Stimulated activated CD8-positive, alpha-beta memory T cell treated with anti-CD3 and anti-CD28 coated beads, Interleukin-7, amount 100 ng/mL, for 4 hours (primary cell): ENCODE measurements at places on chromosomes 5 and 9.

DNA sequence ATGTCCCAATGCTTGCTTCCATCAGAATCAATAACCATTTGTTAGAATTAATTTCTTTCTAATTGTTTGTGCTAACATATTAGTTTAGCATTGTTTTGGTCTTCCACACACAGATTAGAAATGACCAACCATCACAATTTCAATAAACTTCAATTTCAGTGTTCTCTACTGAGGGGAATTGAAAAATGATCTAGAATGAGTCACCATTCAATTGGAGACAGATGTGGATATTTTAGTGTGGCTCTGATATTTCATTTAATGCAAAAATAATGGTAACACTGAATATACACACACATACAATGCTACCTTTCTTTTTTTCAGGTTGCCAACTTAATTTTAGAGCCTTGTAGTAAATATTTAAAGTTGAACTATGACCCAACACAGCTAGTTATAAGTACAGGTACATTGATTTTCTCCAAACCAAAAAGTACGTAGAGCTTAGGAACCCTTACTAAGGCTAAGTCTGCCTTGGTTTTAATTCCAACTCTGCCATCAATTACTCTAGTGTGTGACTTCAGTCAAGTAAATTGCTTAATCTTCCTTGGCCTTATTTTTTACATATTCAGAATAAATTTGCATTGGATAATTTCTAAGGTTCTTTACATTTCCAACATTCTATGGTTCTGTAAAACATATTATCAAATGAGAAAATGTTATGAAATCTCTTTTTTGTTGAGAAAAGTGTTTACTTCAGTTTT lies 143.9 kb downstream of the DMRTA1 start:
- no peak for DNase-seq

DNA sequence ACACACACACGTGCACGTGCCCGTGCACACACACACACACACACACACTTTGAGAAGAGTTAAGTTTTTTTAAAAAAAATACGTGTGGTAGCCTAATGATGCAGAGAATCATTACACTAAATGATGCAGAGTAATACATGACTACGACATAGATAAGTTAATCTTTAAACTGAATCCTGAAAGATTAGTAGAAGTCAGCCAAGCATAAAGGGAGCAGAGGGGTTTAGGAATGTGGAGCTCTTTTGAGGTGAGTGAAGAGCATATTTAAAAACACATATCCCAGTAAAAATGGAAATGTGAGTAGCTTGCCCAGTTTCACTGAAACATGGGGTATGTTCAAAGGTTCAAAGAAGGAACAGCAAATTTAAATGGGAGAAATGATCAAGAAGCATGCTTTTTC lies 61.3 kb upstream of the TYRP1 start:
- no peak for DNase-seq

DNA sequence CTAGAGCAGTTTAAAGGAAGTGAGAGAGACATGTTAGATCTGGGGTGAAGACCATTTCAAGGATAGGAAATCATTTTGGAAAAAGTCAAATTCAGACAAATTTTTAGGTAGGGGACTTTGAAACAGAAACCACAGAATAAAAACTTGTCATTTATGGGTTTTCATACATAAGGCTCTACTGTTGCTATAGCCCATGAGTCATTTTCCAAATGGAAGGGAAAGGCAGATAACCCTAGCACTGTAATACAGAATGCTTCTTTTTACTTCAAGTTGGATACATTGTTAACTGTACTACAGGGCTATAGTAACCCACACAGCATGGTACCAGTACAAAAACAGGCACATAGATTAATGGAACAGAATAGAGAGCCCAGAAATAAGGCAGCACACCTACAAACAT lies 455.4 kb downstream of the EBF1 start:
- DNase-seq = no peak

- no peak for DNase-seq
Measured at GRCh38 chr9:124834591-124834990, 18.7 kb upstream of the WDR38 start.

GRCh38 chr5:79754865-79755555 lies 65.4 kb downstream of the CMYA5 start:
- no peak for DNase-seq

DNA sequence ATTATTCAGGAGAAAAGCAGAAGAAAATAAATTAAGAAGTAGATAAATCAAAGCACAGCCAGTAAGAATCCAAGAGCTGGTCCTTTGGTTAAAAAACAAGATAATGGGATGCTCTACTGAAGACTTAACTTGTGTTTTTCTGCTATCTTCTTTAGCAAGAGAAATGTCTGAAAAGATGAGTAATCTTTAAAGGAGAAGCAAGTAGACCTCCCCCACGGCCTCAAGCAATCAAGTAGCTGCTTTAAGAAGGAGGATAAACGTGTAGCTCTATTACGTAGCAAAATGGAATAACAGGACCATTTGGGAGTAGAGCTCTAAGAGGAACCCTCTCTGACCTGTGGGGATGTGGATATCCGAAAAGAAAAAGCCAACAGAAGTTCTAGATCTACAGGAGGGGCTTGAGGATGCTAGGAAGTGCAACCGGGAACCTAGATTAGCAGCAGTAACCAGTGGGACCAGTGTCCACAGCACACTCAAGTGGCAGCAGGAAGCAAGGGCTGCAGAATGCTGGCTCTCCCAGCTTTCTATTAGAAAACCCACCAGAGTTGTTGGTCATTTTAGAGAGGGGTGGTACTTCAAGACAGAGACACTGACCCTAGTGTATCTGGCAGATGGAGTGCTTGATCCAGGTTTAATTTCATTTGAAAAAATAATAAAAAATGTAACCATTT lies 185.4 kb downstream of the GABBR2 start:
- DNase-seq = no peak

DNA sequence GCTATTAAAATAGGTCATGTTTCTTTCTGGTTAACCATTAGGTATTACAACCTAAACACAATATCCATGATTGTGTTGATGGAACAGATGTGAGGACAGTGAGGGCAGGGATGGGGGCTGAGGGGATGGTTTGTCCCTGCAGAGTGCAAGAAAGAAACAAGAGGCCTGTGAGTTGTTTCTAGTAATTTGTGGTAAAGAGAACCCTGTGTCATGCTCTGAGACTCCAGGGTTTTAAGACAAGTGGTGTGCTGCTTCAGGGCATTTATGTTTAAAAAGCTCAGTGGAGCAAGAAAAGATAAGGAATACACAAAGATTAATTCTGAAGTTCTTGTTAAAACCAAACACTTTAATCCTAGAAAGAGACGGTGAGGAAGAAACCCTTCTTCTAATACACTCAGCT lies 656.5 kb downstream of the TLE1 start:
- DNase-seq = no peak

- DNase-seq = no peak
Measured at GRCh38 chr5:21818370-21818720, 1034.8 kb downstream of the CDH12 start.

DNA sequence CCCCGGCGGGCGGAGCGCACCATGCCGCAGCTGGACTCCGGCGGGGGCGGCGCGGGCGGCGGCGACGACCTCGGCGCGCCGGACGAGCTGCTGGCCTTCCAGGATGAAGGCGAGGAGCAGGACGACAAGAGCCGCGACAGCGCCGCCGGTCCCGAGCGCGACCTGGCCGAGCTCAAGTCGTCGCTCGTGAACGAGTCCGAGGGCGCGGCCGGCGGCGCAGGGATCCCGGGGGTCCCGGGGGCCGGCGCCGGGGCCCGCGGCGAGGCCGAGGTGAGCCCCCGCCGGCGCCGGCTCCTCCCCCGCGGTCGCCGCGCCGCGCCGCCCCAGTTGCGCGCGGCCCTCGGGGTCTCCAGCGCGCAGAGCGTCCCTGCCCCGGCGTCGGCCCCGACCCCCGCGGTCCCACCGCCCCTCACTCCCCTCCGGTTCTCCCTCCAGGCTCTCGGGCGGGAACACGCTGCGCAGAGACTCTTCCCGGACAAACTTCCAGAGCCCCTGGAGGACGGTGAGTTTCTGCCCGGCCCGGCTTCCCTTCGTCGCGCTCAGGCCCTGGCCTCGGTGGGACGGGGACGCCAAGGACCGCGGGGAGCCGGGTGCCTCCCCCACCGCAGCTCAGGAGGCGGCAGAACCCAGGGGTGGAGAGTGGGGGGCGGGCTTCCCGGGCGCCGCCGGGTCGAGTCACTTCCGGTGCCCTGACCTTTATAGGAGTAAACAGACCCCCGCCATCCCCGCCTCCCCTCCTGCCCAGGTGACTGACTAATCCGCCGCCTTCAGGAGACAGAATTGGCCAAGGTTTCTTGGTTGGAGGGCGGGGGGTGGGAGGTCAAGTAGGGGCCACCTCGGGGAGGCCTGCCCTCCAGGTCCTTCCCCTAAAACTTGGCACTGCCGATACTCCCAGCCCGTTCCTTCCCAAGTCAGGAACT lies 665 bp downstream of the TCF7 start:
- peak; percentile 78 for DNase-seq
